ENCODE measurements at places on chromosomes 1 and 21.

DNA sequence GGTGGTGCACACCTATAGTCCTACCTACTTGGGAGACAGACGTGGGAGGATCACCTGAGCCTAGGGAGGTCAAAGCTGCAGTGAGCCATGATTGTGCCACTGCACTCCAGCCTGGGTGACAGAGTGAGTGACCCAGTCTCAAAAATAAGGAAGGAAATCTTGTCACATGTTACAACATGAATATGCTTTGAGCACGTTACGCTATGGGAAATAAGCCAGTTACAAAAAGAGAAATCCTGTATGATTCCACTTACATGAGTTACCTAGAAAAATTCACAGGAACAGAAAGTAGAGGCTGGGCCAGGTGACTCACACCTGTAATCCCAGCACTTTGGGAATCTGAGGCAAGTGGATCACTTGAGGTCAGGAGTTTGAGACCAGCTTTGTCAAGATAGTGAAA, 6.7 kb upstream of the PADI6 start:
- DNase-seq: no peak

DNA sequence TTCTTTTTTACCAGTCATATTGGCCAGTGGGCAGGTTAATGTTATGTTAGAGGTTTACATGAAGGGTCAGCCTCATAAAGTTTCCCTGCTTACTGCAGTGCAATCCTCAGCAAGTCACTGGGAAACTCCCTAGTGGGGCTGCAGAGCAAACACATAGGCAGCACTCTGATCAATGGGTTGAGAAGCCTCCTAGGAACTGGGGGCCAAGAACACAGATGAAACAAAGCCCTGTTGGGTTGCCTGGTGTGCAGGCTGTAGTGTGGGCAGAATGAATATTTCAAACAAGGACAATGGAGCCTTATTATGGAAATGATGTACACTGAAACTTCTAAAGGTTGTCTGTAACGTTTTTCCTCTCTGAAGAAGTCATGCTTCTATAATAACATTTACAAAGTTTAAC, 431.6 kb upstream of the PTBP2 start:
- DNase-seq: no peak

DNA sequence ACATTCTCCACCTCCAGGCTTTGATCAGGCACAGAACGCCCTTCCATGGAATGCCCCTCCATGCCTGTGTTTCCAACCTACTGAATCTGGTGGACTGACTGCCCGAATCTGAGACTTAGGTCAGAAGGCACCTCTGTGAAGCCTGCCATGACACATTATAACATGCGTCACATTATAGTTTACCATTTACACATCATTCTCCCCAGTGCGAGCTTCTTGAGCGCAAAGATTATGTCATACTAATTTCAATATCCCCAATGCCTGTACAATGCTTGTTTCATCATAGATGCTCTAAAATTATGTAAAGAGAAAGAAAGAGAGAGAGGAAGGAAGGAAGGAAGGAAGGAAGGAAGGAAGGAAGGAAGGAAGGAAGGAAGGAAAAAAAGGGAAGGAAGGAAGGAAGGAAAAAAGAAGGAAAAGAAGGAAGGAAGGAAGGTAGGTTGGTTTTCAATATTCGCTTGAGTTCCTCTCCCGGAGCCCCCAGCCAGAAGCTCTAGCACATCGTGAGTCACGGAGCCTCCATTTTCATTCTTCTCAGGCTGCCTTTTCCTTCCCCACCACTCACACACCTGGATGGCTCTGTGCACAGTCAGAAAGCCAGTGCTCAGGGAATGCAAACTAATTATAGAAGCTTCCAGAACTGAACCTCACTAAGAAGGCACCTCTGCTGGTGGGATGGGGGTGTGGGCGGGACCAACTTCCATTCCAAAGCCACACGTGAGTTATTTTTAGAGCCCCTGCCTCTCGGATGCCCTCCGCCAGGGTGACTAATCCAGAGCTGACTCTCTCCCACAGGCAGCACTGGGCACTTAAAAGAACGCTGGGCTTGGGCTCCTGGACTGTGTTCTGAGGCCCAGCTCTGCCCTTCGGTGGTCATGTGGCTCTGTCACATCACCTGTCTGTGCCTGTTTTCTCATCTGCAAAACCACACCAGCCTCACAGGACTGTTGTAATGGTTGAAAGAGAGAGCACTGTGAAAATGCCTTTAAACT, 27.4 kb downstream of the LAMB3 start:
- DNase-seq: no peak

- no peak for DNase-seq
Observed at GRCh38 chr21:34166468-34166867, 93.1 kb downstream of the MRPS6 start.

- no peak for DNase-seq
Observed at GRCh38 chr21:26553898-26554297, 19.2 kb downstream of the CYYR1 start.

GRCh38 chr1:33276573-33277298, 20.4 kb downstream of the ZNF362 start:
- DNase-seq: no peak

GRCh38 chr1:7677815-7678214, 93.3 kb upstream of the VAMP3 start:
- DNase-seq: no peak

DNA sequence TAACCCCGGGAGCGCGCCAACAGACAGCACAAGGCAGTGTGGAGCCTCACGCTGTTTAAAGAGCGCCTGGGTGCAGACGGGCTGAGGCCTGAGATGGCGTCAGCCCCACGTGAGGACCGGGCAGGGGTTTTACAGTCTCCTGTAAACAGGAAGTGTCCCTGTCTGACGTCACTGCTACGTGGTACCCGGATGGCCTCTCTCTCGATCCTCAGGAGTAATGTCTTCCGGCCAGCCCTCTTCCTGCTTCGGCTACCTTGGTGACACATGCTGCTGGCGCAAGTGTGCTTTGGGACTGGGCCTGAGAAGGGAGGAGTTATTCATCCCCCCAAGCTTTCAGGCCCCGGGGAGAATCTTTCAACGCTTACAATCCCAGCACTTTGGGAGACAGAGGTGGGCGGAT, 41.2 kb downstream of the CNST start:
- no peak for DNase-seq

GRCh38 chr1:40395190-40396175, 22.0 kb downstream of the SMAP2 start:
- no peak for DNase-seq

GRCh38 chr1:169478094-169478672, 7.6 kb downstream of the SLC19A2 start:
- no peak for DNase-seq

DNA sequence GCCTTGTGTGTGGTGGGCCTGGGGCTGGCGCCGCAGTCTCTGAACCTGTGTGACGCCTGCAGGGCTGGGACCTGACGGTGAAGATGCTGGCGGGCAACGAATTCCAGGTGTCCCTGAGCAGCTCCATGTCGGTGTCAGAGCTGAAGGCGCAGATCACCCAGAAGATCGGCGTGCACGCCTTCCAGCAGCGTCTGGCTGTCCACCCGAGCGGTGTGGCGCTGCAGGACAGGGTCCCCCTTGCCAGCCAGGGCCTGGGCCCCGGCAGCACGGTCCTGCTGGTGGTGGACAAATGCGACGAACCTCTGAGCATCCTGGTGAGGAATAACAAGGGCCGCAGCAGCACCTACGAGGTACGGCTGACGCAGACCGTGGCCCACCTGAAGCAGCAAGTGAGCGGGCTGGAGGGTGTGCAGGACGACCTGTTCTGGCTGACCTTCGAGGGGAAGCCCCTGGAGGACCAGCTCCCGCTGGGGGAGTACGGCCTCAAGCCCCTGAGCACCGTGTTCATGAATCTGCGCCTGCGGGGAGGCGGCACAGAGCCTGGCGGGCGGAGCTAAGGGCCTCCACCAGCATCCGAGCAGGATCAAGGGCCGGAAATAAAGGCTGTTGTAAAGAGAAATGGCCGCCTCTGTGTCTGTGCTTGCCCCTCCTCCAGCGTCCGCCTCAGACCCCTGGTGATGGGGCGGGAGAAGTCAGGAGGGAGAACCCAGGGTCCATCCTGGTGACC, 788 bp downstream of the ISG15 start:
- no peak for DNase-seq
